ENCODE measurements at places on chromosomes 11 and 22.

GRCh38 chr22:44399906-44400762 lies 87.4 kb upstream of the SHISAL1 start:
- DNase-seq = no peak

DNA sequence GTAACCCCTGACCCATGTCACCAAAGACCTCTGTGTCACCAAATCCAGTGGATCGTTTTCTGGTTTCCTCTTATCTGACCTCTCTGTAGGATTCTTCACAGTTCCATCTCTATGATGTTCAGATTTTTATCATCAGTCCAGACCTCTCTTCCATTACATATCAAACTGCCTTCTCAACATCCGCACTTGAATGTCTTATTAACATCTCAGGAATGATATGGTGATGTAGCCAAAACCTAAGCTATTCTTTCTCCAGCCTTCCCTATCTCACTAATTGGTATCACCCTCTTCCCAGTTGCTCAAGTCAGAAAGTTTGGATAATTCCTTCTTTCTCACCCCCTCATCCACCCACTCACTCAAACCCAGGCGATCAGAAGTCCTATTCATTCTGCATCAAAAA lies 13.4 kb downstream of the APLNR start:
- DNase-seq = no peak

GRCh38 chr11:65376138-65376713 lies 6.2 kb downstream of the SLC25A45 start:
- no peak for DNase-seq

- no peak for DNase-seq
Measured at GRCh38 chr11:2443881-2444820, at the start of gene TRPM5. TSS of gene TRPM5 (minus strand) at chr11:2444514. CDS start at chr11:2423036, 21,478 bp downstream.

- DNase-seq = no peak
Measured at GRCh38 chr11:57622263-57622662, 24.8 kb downstream of the SERPING1 start.

DNA sequence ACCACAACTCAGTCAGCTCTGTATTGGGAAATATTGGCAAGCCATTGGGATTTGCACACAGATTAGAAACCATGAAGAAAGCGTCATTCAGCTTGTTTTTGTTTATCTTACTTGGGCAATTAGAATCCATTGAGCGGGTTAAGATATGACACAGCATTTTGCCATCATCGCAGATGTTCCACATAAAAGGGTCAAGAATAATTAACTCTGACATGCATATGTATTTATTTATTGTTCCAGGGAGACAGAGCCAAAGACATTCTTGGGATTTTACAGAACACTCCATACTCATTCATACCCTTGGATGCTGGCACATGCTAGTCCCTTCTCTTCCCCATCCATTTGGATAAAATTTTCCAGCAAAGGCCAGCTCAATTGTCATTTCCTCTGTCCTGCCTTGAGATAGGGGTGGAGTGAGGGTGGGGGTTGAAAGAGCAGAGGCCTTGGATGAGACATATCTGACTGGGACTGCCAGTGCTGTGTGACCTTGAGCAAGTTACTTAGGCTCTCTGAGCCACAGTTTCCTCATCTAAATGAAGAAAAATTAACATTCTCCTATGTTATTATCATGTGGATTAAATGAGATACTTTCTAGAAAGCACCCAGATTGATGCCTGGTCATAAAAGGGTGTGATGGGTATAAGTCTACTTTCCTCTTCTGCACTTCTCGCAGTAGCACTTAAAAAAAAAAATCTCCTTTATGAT lies 179.7 kb downstream of the RRAS2 start:
- DNase-seq = no peak

- no peak for DNase-seq
Measured at GRCh38 chr11:34208266-34209135, 103.1 kb downstream of the NAT10 start.

GRCh38 chr11:132743601-132744000 lies 788.7 kb downstream of the OPCML start:
- DNase-seq = no peak

Measured in HuH-7 (cell line).